ENCODE measurements at places on chromosomes 11 and 22.

DNA sequence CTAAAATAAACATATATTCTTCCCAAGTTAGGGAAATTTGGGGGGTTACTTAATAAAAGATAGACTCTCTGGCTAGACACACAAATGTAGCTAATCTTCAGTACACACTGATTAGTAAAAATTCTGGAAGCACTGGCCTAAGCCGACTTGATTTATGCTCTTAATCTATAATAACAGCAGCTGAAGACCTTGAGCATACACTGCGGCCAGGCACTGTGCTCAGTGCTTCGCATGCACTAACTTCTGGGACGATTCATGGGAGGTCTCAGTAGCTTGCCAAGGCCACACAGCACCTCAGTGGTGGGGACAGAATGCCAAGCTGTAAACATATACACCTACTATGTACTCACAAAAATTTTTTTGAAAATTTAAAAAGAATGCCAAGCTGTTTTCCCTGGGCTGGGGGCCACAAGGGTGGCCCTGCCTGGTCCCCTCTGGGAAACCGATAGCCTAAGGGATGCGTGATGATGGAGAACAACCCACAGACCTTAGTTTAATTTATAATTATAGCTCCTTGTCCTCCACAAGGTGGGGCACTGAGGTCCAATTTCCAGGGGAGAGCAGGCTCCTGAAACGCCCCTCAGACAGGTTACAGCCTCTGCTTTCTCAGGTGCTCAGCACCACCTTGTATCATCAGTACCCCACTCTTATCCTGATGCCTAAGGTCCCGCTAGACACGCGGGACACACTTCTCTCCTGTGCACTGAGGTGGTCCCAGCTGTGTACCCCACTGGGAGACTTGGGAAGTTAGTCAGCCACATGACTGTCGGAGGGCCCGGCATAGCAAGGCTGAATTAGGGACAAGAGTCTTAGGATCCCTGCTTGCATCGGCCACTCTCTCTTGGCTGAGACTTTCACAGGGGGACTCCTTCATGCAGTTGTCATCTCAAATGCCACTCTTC, 20.1 kb downstream of the SERPIND1 start:
- DNase-seq: no peak

DNA sequence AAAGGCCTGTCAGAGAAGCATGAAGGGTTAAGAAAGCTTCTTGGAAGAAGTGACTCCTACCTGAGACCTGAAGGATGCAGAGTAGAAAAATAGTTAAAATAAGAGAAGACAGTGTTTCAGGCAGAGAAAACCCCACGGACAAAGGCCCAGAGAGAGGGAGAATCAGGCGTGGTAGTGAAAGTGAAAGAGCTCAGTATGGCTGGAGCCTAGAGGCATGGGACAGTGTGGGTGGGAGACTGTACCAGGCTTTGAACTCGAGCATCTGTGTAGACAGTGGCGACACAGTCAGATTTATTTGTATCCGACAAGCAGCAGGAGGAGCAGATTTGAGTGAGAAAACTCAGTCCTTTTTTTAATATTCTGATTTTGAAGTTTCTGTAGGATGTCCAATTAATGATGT, 360.0 kb downstream of the OPCML start:
- DNase-seq: no peak

DNA sequence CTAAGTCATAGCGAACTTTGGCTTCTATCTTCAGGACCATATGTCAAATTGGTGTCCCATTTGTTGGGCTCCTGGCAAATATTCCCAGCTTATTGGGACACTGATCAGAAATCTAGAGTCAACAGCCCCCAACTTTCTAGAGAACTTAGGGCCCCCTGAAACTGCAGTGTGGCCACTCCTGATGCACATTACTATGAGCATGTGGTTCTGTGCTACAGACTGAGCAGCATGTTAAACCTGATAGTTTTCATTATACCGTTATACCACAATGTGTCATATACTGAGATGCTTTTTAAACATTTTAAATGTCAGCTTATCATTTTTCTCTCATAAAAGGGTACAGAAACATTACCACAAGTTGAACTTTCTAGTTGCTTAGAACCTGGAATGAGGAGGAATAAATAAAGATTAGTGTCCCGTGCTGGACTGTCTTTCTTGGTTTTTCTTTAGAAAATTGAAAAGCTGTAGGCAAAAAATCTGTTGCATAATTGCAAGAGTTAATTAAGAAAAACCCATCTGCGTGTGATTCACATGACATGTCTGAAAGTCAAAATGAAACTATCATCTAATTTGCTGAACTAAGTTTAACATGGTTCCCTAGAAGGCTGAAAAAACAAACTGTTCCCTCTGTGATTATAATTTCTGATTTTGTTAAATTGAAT, 16.4 kb upstream of the CTSC start:
- no peak for DNase-seq

GRCh38 chr22:42160251-42160650, 29.6 kb upstream of the CYP2D6 start:
- no peak for DNase-seq

DNA sequence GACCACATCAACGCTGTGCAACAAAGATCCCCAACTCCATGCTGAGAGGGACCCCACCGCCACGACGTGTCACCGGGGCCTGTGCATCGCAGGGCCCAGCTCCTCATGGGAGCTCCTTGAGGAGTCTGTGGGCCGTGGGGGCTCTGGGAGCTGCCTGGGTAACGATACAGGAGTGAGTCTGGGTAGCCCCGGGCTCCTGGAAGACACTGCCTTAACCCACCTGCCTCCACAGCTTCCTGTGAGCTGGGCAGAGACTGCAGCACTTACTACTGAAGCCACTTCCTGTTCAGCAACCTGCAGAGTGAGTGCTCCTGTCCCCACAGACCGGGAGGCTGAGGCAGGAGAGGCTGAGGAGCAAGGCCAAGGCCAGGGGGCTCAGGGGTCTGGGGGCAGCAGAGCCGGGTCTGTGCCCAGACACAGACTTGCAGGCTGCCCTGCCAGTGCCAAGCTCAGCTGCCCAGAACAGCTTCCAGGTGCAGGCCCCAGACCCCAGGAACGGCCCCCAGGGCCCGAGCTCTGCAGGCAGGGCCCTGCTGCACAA, 226.7 kb downstream of the BRD1 start:
- DNase-seq: no peak
